Transverse colon (tissue), 4 donors: ENCODE measurements at places on chromosomes 1 and 21. TPM values are rescaled to one million over a fixed set of nuclear protein-coding genes. Genes with fewer than 3 reads are reported as not detected.

- H3K27me3 ChIP-seq, result no peaks in the 10 kb centered on the region
- no peaks in the 10 kb centered on the region for H3K36me3 ChIP-seq
- no peak overlapping the region for H3K4me3 ChIP-seq
- H3K4me1 ChIP-seq, result no peaks in the 10 kb centered on the region
- DNase-seq, result no peak
Observed at GRCh38 chr1:76066394-76066793, 8.2 kb upstream of the ST6GALNAC3 start.

DNA sequence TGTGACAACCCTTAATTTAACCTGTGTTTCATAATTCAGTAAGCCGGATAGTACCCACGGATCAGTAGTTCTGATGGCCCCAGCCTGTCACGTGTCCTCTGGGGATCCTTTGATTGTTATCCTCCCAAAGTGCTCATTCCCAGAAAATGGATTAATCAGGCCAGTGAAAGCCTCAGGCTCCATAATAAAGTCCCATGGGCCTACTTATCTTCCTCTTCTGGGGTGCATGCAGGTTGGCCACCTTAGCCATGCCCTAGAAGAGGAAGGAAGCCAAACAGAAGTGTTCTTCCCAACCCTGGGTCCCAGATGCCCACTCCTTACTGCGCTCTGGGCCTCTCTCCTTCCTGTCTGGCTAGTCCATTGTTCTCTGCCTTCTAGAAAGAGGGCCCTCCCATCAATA, 146.1 kb downstream of the EDEM3 start:
- peaks cover 5% of the 10 kb centered on the region for H3K4me1 ChIP-seq
- no peak overlapping the region for H3K27ac ChIP-seq
- no peaks in the 10 kb centered on the region for H3K36me3 ChIP-seq
- H3K4me3 ChIP-seq, result no peak overlapping the region
- DNase-seq, result no peak
- no peaks in the 10 kb centered on the region for H3K27me3 ChIP-seq

PDC gene
- total RNA-seq, result not detected

DNA sequence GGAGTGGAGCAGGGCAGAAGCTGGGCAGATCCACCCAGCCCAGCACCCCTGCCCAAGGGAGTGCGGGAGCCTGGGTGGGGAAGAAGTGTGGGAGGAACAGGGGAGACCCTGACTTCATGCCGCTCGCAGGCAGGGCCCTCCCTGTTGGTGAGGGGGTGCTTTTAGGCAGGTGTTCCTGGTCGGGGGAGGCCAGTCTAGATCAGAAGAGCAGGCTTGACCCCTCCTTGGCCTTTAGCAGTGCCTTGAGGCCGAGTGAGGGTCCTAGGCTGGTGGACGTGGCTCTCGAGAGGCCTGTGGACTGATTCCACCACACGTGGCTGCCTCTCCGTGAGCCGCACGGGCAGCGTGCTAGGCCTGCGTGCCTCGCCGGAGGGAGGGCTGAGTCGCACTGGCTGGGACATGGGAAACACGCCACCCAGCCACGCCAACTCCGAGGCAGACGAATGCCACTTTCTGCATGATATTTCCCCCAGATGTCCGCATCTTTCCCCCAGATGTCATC, 19.4 kb upstream of the COL18A1 start:
- H3K27ac ChIP-seq, result no peak overlapping the region
- no peak overlapping the region for H3K4me3 ChIP-seq
- no peaks in the 10 kb centered on the region for H3K27me3 ChIP-seq
- no peaks in the 10 kb centered on the region for H3K36me3 ChIP-seq
- peaks cover 7% of the 10 kb centered on the region for H3K4me1 ChIP-seq
- no peak for DNase-seq

HSD3B1 gene
- total RNA-seq, result 1.5 TPM

DNA sequence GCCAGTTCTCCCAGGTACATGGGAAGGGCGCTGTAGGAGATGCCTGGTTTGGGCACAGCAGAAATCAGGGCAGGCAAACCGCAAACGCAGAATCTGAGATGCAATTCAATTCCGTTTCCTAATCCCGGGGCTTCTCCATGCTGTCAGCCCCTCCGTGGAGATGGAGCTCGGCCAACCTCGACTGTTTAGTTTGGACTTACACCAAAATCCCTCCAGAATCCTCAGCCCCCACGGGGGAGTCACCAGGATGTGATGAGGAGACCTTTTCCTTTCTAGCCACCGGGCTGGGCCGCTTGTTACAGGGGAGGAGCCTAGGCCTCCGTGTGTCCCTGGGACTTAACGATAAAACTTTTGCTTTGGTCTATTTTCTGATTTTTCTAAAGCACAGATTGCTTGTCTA, 7.9 kb downstream of the SLC2A7 start:
- DNase-seq, result no peak
- H3K27ac ChIP-seq, result no peak overlapping the region
- H3K4me3 ChIP-seq, result no peak overlapping the region
- no peaks in the 10 kb centered on the region for H3K4me1 ChIP-seq
- no peaks in the 10 kb centered on the region for H3K36me3 ChIP-seq

- H3K4me1 ChIP-seq, result peaks cover 34% of the 10 kb centered on the region
- H3K27ac ChIP-seq, result peak within 1 kb of the TSS; percentile 90
- peaks cover 7% of the 10 kb centered on the region for H3K27me3 ChIP-seq
- peak; percentile 93 for DNase-seq
- no peaks in the 10 kb centered on the region for H3K36me3 ChIP-seq
Observed at GRCh38 chr1:110209715-110210603, at the start of gene KCNC4. KCNC4 (plus strand) TSS chr1:110210314; CDS start chr1:110211500, 1,186 bp downstream.

LCA5L gene
- 0.79 TPM for total RNA-seq

- H3K27me3 ChIP-seq, result no peaks in the 10 kb centered on the region
- H3K4me3 ChIP-seq, result no peak overlapping the region
- H3K4me1 ChIP-seq, result peaks cover 10% of the 10 kb centered on the region
Observed at GRCh38 chr1:229088711-229089110, 182.2 kb upstream of the RAB4A start.

GRCh38 chr1:173191011-173191705, 16.0 kb downstream of the TNFSF4 start:
- peak overlapping the region; percentile 71 for H3K27ac ChIP-seq
- H3K4me3 ChIP-seq, result no peak overlapping the region
- H3K4me1 ChIP-seq, result peaks cover 11% of the 10 kb centered on the region
- DNase-seq, result no peak

C1orf174 gene
- 45.4 TPM for total RNA-seq

CYYR1 gene
- 4.5 TPM for total RNA-seq

GCLM gene
- 10.5 TPM for total RNA-seq

TIAM1 gene
- total RNA-seq, result 4.5 TPM
